LHCN-M2 (cell line): ENCODE measurements at places on chromosomes 13 and 19. TPM values are rescaled to one million over a fixed set of nuclear protein-coding genes. Genes with fewer than 3 reads are reported as not detected.

- peak; percentile 81 for DNase-seq
Measured at GRCh38 chr13:95020298-95020987, 280.8 kb downstream of the ABCC4 start.

GRCh38 chr13:112619730-112620631, 32.0 kb upstream of the TUBGCP3 start:
- DNase-seq: peak; percentile 22

- DNase-seq: peak; percentile 83
Measured at GRCh38 chr19:42471554-42472249, 29.0 kb upstream of the CXCL17 start.

- no peak for DNase-seq
Measured at GRCh38 chr19:52428937-52429336, at the start of gene ZNF534. Gene ZNF534, plus strand, starts transcription at chr19:52429148. Its CDS starts 2,327 bp downstream, at chr19:52431475.

GRCh38 chr13:32969516-32969941, 46.7 kb upstream of the KL start:
- DNase-seq: peak; percentile 45

DNA sequence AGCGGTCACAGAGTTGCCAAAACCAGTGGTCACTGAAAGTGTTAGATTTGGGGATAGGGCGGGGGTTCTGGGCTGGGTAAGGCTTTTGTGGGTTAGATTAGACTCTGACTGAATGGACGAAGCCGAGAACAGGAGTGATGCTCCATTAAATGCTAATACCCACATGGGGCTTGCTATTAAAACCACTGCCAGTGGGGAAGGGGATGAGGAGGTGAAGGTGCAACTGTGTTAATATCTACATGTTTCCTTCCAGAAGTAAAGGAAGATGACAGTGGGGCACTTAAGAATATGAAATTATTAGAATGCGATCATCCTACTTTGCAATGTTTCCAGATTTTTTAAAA, 573 bp upstream of the ZNF614 start:
- DNase-seq: no peak

DNA sequence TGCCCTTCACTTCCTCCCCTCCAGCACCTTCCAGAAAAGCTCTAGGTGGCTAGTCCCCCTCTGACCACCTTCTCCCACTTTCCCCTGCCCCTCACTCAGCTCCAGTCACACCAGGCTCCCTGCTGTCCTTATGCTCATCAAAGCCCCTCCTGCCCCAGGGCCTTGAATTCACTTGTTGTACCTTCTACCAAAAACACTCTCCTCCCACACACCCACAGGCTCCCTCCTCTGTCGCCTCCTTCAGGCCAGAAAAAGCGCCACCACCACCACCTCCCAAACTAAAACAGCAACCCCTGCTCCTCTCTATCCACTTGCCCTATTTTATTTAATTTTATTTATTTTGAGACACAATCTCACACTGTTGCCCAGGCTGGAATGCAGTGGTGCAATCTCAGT, 4.8 kb upstream of the CEACAM16 start:
- no peak for DNase-seq

DNA sequence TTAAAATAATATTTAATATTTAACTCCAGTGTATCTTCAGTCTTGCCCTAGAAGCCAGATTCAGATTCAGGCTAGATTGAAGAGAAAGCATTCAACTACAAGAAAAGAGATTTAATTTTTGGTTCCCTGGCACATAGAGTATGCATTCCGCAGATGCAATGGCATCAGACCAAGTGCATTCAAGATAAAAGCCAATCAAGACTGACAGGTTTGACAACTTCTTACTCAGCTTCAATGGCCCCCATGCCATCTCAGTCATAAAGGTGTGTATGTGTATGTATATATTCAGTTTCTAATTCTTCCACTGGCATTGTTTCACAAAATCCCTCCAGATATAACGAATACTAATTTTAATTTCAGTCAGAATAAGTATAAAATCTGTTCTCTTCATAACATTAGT, 650.8 kb upstream of the GPC6 start:
- DNase-seq: no peak

- no peak for DNase-seq
Measured at GRCh38 chr19:4068047-4068966, 1.6 kb upstream of the ZBTB7A start.

DNA sequence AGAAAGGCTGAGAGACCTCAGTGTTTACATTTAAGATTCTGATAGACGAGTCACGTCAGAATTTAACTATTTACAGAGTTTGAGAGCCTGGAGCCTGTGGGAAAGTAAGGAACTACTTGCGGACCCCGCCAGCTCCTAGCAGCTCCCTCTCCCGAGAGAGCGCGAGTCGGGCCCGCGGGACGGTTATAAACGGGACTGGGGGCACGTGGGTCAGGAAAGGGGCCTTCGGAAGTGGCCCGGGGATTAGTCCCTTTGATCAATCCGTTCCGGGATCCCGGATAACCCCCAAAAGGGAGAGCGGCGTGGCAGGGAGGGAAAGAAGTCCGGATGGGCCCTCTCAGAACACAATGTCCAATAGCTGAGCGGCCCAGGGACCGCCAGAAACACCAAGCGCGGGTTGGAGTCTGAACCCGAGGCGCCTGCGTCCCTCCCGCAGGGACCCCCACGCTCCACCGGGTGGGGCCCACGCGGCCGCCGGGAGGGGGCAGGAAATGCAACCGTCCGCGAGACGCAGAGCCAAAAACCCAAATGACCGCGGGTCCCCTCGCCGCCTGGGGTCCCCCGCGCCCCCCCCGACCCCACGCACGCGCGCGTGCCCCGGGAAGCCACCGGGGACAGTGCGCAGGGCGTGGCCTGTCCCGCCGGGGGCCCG, 3.6 kb downstream of the ZIC5 start:
- DNase-seq: no peak

DNA sequence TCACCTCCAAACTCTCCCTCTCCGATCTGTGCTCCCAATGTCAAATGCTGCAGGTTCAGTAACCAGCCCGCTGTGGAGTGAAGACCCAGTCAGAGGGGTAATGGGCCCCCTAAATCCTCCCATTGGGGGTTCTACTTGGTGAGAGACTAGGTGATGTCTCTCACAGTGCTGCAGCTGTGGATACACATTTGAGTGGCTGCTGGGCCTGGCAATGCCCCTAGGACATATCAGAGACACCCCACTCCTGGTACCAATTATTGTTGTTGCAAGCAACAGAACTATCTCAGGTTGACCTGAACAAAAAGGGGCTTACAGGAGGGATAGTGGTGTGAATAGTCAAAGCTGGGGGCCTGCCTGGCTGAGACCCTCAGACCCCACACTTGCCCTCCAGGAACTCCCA, 4.6 kb downstream of the MATK start:
- DNase-seq: no peak

DNA sequence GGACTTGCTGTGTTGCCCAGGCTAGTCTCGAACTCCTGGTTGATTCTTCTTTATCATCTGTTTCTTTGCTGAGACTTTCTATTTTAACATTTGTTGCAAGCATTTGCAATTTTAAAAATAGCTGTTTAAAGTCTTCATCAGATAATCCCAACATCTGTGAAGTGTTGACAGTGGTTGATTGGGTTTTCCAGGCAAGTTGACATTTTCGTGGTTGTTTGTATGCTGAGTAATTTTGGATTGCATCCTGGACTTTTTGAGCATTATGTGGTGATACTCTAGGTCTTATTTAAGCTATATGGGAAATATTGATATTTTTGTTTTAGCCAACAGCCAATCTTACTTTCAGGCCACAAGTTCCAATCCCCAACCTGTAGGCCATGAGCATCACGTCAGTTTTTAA, 25.1 kb downstream of the AP1M1 start:
- DNase-seq: peak; percentile 53

DNA sequence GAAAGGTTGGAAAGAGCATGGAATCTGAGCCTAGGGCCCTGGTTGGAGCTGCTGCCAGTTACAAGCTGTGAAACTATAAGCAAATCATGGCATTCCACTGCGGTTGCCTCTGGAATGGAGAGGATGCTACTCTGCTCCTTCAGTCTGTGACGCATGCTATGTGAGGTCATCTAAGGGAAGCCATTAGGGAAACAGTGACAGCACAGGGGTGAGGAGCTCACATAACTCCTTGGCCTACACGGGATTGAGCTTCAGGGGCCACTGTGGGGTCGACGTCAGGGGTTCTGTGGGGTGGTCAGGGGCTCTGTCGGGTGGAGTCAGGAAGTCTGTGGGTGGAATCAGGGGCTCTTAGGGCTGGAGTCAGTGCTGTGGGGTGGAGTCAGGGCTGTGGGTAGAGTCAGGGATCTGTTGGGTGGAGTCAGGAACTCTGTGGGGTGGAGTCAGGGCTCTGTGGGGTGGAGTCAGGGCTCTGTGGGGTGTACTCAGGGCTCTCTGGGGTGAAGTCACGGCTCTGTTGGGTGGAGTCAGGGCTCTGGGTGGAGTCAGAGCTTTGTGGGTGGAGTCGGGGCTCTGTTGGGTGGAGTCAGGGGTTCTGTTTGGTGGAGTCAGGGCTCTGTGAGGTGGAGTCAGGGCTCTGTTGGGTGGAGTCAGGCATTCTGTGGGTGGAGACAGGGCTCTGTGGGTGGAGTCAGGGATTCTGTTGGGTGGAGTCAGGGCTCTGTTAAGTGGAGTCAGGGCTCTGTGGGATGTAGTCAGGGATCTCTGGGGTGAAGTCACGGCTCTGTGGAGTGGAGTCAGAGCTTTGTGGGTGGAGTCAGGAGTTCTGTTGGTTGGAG, 35.8 kb upstream of the MEDAG start:
- peak; percentile 99 for DNase-seq

DNA sequence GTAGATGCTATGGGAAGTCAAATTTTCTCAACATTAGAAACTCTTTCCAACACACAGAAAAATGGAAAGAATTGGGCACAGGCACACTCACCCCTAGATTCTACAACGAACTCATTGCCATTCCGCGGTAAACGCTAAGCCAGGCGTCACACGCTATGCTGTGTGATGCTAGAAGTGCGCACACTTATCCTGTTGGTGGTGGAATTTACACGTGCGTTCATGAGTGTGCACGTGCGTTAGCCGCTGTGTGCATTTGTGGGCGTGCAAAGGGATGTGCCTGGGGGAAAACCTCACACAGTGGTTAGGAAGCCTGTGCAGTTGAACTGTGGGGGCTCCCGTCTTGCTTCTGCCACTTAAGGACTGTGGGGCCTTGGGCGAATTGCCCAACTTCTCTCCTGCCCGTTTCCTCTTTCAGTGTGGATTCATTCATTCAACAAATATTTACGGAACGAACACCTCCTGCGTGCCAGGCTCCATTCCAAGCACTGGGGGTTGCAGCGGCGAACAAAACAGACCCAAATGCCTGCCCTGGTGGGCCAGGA, 7.7 kb downstream of the NFILZ start:
- no peak for DNase-seq

DNA sequence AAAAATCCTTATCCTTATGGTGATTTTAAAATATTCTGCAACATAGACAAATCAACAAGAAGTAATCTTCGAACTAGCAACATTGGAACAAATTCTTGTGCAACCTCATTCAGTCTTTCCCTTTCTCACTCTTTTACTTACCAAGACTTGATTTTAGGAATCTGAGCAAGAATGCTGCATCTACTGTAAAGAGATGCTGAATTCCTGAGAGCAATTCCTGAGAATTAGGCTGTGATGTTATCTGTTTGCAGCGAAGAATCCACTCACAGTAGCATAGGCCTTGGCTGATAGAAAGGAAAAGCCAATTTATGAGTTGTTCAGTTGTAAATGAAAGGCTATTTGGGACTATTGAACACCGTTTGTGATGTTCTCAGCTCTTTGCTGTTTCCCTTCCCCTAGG, 144.3 kb downstream of the CRYL1 start:
- no peak for DNase-seq

GRCh38 chr19:14381689-14382474, 638 bp downstream of the ADGRE5 start:
- peak; percentile 64 for DNase-seq

DNA sequence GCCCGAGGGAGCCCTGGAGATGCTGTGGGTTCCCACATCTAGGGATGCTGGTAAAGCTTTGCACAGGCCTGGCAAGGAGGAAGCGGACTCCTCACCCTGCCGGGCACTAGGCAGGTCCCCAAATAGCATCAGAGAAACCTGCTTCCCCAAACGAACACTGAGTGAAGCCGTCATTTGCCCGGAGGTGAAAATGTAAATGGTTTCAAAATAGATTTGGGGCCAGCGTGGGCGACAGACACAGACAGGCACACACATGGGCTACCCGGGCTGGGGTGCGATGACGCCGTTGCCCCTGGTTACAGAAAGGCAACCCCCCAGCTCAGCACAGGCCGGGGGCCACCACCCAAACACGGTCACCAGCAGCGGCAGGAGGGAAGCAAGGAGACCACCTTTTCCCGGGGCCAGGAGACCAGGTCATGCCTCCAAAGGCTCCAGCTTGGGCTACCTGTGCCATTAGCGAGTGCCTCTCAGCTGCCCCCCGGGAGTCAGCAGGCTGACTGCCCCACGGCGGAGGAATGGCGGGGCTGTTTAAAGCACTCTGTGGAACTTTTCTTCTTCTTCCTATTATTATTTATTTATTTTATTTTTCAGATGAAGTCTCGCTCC, 47.5 kb upstream of the NDUFS7 start:
- DNase-seq: no peak

- DNase-seq: no peak
Measured at GRCh38 chr13:43794416-43794815, 7.6 kb upstream of the ENOX1 start.

- DNase-seq: no peak
Measured at GRCh38 chr13:105463011-105463501, 1072.4 kb downstream of the EFNB2 start.

- DNase-seq: no peak
Measured at GRCh38 chr13:50415428-50415827, 400.2 kb downstream of the KCNRG start.

Gene IZUMO4
- 0.83 and 1.2 TPM in 2 replicates for total RNA-seq

Gene OXGR1
- total RNA-seq: 0.29 TPM in 1 of 2 replicates, not detected in the other

Gene FCER2
- total RNA-seq: not detected in 2 replicates

Gene TEX101
- total RNA-seq: not detected in 2 replicates

Gene IL27RA
- 0.29 and 0.32 TPM in 2 replicates for total RNA-seq
